NCI-H345 (cell line): ENCODE measurements at places on chromosomes 16 and 17.

GRCh38 chr16:20415541-20415940 lies 6.2 kb downstream of the ACSM5 start:
- no peak for DNase-seq

DNA sequence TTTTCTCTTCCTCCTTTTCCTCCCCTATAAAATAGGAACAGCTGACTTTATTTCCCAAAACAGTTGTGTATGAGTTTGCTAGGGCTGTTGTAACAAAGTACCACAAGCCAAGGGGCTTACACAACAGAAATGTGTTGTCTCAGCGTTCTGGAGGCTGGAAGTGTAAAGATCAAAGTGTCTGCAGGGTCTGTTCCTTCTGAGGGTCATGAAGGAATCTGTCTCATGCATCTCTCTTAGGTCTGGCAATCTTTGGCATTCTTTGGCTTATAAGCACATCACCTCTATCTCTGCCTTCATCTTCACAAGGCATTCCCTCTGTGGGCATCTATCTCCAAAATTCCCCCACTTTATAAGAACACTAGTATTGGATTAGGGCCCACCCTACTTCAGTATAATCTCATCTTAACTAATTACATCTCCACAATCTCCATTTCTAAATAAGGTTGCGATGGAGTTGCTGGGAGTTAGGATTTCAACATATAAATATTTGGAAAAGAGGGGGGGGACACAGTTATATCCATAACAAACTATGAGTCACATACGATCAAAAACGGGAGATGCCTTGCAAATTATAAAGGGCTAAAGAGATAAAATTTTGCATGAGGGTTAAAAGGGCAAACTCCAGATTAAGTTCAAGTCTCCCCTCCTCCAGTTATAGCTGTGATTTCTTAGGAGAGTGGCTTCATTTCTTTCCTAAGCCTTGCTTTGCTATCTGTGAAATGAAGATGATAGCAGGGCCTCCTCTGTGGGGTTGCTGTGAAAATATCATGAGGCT lies 109.7 kb downstream of the VAT1L start:
- DNase-seq, result no peak

DNA sequence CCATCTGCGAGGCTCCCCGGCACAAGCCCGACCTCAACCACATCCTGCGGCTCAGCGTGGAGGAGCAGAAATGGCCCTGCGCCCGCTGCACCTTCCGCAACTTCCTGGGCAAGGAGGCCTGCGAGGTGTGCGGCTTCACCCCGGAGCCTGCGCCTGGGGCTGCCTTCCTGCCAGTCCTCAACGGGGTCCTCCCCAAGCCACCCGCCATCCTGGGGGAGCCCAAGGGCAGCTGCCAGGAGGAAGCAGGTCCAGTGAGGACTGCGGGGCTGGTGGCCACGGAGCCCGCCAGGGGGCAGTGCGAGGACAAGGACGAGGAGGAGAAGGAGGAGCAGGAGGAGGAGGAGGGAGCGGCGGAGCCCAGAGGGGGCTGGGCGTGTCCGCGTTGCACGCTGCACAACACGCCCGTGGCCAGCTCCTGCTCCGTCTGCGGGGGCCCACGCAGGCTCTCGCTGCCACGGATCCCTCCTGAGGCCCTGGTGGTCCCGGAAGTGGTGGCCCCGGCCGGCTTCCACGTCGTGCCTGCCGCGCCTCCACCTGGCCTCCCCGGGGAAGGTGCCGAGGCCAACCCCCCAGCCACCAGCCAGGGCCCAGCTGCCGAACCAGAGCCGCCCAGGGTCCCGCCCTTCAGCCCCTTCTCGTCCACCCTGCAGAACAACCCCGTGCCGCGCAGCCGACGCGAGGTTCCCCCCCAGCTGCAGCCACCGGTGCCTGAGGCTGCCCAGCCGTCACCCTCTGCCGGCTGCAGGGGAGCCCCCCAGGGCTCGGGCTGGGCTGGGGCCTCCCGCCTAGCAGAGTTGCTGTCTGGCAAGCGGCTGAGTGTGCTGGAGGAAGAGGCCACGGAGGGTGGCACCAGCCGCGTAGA lies 13.1 kb upstream of the PRR35 start:
- DNase-seq, result peak; percentile 67

GRCh38 chr16:78493573-78493972 lies 394.1 kb downstream of the WWOX start:
- no peak for DNase-seq

DNA sequence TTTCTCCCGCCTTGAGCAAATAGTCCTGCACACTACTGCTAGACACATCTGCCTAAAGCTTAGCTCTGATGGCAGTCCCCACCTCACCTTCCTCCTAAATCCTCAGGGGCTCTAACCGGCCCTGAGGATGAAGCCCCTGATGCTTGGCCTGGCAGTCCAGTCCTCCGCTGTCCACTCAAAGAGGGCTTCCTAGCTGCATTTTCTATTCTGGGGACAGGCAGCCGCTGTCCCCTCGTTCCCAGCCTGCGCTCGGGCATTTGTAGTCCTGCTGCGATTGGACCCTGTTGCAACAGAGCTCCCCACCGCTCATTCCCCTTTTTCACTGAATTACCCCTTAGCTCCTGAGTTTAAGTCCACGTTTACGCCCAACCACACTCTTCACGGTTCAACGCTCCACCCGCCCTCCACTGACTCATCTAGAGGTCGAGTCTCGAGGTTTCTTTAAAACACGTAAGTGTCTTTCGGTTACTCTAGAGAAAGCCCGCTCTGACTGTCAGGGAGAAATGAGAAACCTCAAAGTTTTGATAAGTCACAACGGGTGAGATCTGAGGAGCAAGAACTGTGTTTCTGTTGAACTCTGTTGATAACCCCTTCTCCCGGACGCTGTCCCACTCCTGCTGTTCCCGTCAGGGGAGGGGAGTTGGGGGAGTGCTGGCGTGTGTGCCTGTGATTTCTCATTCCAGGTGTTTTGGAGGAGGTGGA lies 4.5 kb downstream of the CCR7 start:
- DNase-seq, result no peak

- no peak for DNase-seq
Observed at GRCh38 chr17:64214950-64215349, 48.1 kb downstream of the TEX2 start.

GRCh38 chr17:64186171-64187092 lies 56.5 kb upstream of the ERN1 start:
- no peak for DNase-seq

DNA sequence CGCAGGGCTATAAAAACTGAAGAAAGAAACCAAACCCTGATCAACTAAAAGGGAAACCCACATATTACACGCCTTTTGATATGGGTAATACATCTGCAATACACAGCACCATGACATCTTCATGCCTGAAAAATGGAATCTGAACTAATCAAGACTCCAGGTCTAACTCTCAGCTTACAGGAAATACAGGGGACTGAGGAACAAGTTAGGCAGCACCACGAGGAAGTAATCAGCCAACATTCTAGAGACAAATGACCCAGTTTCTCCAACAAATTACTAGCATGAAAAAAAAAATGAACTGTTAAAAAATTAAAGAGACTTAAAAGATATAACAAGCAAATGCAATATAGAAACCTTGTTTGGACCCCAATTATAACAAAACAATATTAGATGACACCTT lies 9.1 kb downstream of the SLC39A11 start:
- DNase-seq, result no peak

DNA sequence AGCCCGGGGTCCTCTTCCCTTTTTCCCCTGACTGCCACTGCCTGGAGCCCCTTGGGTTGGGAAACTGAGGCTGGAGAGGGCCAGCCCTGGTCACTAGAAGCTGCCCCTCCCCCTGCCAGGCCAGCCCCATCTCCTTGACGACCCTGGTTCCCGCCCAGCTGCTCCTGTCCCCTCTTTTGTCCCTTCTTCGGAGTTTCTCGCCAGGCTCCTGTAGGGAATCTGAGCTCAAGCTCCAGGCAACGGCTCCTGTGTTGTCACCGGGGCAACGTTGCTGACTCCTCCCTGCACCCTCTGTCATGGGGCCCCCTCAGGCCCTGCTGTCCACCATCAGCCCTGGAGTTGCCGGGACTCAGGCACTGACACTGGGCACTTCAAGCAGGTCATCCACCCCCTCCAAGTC lies 5.7 kb downstream of the LLGL1 start:
- DNase-seq, result no peak

DNA sequence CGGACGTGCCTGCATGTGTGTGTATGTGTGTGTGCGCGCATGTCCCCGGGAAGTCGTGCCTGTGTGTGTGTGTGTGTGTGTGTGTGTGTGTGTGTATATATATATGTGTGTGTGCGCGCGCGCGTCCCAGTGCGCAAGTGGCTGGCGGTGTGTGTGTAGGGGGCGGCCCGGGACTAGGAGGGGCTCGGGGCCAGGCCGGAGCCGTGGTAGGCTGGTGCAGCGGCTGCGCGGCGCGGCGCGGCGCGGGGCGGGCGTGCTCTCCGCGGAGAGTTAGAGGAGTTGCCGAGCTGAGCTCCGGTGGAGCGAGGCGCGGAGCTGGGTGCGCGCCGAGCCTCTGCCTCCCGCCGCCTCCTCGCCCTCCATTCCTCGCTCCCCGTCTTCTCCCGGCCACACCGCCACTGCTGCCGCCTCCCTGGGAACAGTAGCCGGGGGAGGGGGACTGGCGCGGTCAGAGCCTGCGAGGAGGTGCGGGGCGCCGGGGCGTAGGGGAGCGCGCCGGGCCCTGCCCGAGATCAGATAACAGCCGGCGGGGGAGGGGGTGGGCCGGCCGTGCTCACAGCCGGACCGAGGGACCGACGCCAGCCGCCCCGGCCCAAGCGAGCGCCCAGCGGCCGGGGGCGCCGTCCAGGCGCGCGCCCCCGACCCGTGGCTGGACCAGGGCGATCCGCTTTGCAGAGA lies at the start of gene KCNJ12:
KCNJ12 (plus strand) TSS at position 277 of the 678 bp plus-strand sequence. CDS start 38,986 bp downstream, outside the sequence.
- no peak for DNase-seq

GRCh38 chr16:23840310-23840709 lies 4.5 kb downstream of the PRKCB start:
- no peak for DNase-seq

- DNase-seq, result no peak
Observed at GRCh38 chr17:19752216-19753050, 4.3 kb upstream of the ALDH3A1 start.

DNA sequence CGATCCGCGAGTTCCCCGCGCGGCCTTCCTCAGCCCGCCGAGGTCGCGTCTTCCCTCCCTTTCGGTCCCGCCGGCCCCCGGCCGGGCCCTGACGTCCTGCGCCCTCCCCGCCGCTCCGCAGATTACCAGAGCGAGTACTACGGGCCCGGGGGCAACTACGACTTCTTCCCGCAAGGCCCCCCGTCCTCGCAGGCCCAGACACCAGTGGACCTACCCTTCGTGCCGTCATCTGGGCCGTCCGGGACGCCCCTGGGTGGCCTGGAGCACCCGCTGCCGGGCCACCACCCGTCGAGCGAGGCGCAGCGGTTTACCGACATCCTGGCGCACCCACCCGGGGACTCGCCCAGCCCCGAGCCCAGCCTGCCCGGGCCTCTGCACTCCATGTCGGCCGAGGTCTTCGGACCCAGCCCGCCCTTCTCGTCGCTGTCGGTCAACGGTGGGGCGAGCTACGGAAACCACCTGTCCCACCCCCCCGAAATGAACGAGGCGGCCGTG lies 5.4 kb downstream of the LHX1 start:
- no peak for DNase-seq

DNA sequence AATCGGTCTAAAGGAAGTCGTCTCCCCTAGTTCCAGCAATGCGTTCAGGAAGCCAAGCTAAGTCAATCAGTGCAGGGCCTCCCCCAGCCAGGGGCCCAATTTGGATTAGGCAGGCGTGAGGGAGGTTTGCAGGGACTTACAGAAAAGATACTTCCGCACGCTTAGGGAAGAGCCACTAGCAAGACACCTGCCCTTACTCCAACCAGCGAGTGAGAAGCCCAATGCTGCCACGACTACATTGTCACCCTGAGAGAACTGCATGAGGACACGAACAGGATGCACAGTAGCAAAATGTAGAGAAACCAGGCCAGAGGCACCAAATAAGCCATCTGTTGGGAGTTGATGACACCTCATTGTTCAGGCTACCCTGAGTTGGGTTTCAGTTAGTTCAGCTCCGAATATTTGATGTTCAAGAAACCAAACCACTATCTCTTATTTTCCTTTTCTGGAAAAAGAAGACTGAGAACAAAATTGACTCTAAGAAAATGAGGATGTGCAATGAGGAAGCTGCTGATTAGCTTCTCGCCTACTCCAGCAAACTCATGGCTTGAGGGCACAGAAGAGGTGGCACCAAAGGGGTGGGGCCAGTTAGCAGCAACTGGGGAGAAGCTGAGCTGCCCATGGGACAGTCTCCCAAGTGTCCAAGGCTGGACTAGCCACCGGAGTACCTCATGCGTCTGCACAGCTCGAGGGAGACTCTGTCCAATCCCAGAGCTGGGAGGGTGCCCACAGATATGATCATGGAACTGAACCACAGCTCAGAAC lies 29.3 kb downstream of the TK2 start:
- DNase-seq, result no peak

DNA sequence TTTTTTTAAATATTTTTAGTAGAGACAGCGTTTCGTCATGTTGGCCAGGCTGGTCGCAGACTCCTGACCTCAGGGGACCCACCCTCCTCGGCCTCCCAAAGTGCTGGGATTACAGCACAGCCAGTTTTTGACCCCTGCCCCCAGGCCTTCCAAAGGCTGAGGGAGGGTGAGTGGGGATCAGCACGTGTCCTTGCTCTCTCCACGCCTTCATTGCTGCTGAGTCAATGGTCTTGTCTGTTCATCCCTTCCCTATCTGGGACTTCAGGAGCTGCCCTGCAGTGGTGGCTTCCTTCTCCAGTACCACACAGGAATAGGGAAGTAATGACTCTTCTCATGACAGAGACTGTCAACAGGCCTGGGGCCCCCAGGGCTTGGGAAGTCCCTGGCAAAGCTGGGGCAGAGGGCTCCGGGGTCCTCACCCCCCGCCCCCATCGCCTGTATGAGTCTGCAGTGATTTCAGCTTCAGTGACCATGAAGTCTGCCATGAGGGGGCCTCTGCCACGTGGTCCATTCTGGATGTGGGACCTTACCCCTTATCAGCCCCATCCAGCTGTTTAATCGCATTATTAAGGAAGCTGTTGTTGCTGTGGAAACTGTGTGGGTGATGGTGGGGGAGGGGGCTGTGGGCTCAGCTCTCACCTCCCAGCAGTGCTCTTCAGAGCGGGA lies 6.1 kb downstream of the ABCC3 start:
- DNase-seq, result no peak

- DNase-seq, result no peak
Observed at GRCh38 chr16:85172455-85173145, 60.3 kb upstream of the CIBAR2 start.

GRCh38 chr17:55295411-55296170 lies 30.8 kb downstream of the HLF start:
- peak; percentile 36 for DNase-seq

- no peak for DNase-seq
Observed at GRCh38 chr16:57756424-57757325, 21.1 kb downstream of the KATNB1 start.

- DNase-seq, result peak; percentile 84
Observed at GRCh38 chr16:67163164-67163998, 1.2 kb upstream of the HSF4 start.

DNA sequence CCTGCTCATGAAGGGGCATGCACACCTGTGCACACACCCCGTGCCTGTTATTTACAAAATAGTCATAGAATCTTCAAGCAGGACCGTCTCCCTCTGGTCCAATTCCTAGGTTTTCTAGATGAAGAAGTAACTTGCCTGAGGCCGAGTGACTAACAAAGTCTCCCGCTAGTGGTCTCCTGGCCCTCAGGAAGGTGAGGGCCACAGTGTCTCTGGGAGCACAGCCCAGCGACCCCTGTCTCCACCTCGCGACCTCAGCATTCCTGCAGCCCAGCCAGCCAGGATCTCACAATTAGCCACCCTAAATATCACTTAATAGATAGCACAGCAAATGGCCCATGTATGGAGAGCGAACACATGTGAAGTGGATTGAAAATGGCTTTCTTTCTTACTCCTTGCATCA lies 30.5 kb upstream of the CACNG1 start:
- no peak for DNase-seq
